ENCODE measurements at places on chromosomes 13 and 19.

- no peak for DNase-seq
Measured at GRCh38 chr13:66887088-66887487, 343.0 kb downstream of the PCDH9 start.

DNA sequence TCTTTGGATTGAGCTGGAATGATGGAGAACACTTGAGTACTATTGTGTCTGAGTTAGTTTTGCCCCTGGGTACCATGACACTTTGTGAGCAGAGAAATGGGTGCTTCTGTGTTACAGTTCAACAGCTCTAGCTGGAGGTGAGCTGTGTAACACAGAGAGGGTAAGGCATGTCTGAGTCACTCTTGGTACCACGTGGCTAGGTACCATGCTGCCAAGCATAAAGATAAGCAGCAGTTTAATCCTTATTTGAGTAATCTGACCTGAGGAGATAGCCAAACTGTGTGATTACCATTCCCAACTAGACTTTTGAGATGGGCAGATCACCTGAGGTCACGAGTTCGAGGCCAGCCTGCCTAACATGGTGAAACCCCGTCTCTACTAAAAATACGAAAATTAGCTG is 122.0 kb downstream of the OLFM4 start:
- no peak for DNase-seq

- no peak for DNase-seq
Measured at GRCh38 chr13:110254751-110255553, 52.0 kb downstream of the COL4A1 start.

DNA sequence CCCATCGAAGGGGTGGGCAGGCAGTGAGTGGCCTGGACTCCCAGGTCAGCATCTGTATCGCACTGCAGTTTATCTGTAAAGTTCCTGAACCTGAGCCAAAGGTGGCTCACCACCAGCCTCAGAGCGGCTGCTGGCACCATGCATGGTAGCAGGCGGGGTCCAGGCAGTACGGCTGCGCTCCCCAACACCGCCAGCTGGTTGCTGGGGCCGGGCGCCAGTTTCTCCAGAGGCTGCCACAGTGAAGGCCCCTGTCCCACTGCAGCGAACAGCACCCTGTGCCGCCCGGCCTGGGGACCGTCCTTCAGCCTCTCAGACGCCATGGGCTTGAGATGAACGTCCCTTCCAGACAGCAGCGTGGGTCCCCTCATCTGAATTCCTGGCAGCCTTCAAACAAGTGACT is 109.8 kb downstream of the KDM4B start:
- DNase-seq: no peak

GRCh38 chr13:46983881-46984280 is 87.0 kb upstream of the HTR2A start:
- no peak for DNase-seq

DNA sequence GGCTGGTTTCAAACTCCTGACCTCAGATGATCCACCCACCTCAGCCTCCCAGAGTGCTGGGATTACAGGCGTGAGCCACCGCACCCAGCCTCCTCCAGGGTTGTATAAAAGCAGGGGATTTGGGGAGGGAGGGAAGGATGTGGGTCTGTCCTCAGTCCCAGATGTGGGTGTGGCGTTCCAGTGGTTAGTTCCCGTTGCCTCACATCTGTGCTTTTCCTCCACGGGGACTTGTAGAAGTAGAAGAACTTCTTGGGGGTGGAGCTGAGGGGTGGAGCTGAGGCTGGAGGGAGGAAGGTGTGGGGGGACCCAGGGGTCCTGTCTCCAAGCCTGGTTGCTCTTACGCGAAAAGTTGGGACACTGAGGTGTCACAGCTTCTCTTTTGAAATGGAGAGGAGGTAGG is 514 bp upstream of the MCEMP1 start:
- no peak for DNase-seq

GRCh38 chr19:14477418-14478112 is 2.4 kb upstream of the PTGER1 start:
- DNase-seq: no peak

DNA sequence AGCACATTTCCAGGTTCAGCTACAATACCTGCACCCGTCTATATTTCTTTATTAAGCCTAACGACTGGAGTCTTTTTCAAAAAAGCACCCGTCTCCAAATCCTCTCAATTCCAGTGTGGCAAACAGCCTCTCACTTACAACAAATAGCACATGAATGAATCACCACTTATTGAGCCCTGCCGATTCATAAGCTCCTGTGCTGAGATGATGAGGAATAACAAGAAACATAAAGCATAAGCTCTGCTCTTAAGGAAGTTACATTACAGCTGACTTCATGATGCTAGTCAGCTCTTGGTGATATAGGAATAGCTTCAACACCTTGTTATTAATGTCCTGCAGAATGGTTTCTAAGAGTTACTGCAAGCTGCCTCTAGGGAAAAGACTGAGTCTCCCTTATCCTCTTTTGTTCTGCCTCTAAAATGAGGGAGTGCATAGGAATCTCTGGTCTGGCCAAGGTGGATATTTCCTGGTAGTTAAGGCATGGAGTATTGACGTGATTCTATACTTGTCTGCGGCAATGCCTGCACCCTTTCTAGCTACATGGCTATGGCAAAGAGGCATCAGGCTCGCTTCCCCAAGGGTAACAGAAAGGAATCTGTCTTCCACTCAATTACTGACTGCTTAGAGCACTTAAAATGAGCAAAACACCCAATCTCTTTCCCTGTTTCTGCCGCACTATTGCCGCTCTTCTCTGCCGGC is 195.7 kb downstream of the KLF12 start:
- DNase-seq: no peak

DNA sequence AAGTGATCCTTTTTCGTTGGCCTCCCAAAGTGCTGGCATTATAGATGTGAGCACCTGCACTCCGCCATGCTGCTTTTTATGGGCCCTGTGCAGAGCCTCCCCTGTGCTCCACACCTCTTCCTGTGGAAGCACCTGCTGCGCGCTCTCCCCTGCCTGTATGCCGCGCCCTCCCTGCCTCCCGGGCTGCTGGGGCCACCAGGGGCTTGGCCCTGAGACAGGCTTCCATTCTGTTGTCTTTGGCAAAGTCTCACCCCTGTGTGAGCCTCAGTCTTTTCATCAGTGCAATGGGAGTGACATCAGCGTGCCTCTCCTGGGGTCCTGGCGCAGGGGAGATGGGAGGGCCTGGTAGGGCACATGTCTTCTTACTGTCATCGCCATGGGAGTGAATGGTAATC is 1.3 kb downstream of the FAM174C start:
- no peak for DNase-seq

- DNase-seq: no peak
Measured at GRCh38 chr19:50932018-50932689, 20.7 kb downstream of the KLK5 start.

DNA sequence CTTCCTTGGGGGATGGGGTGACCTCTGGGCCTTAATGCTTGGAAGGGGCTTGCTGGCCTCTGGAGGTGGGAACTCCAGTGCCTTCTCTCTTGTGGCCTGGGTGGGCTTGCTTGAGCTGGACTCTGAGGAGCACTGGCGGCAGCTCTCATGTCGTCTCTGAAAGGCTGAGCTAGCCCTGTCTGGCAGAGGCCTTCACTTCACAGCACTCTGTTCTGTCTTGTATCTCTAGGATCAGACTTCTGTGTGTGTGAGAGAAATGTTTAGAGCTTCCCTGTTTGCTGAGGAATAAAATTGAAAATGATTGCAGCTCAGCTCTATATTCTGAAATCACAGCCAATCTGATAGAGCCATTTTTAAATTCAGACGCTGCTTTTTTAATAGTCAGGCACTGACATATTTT is 185.3 kb downstream of the KCNRG start:
- no peak for DNase-seq

GRCh38 chr13:111177921-111178320 is 62.8 kb downstream of the ARHGEF7 start:
- DNase-seq: no peak

All from H1 (cell line).